ENCODE measurements at places on chromosomes 5 and 9. TPM values are rescaled to one million over a fixed set of nuclear protein-coding genes. Genes with fewer than 3 reads are reported as not detected.

DNA sequence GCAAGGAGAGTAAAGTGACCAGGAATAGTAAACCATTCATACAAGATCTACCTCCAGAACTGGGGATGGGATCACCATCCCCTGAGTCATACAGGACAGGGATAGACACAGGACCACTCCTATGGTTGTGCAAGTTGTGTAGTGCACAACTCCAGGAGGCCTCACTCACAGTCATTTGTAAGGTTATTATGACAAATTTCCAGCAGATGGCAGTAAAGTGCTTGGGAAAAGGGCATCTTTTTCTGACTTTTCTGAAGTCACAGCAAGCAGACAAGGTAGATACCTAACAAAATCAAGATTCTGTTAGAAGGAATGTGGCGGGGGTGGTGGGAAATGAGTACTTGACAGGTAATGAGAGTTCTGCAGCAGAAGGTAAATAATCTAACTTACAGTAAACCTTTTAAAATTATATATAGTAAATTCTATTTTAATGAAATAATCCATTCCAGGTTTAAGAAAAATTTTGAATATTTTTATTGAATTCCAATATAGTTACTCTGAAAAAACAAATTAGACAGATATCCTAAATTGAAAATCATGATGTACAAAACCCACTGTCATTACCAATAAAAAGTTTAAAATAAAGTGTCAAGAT is 16.7 kb upstream of the KIF27 start:
- peak; percentile 60 for DNase-seq

- DNase-seq: no peak
Measured at GRCh38 chr5:12883395-12883794, 979.1 kb upstream of the CTNND2 start.

GRCh38 chr9:128552153-128552743 is at the start of gene SPTAN1:
SPTAN1 (plus strand) TSS chr9:128552587; CDS start chr9:128566741, 14,154 bp downstream.
- peak; percentile 97 for DNase-seq

DNA sequence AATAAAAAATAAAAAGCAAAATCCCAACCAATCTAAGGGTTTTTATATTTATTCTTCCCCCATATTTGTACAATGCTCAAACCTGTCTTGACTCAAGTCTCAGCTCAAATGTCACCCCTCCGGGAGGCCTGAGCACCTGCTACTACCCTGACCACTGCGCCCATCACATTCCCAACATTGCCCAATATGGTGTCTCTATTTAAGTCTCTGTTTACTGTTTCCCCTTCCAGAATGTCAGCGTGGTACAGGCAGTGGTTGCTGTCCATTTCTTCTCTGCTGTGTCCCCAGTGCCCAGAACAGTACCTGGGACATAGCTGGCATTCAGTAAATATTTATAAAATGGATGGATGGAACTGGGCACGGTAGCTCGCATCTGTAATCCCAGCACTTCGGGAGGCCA is 47.3 kb upstream of the PRRC2B start:
- no peak for DNase-seq

DNA sequence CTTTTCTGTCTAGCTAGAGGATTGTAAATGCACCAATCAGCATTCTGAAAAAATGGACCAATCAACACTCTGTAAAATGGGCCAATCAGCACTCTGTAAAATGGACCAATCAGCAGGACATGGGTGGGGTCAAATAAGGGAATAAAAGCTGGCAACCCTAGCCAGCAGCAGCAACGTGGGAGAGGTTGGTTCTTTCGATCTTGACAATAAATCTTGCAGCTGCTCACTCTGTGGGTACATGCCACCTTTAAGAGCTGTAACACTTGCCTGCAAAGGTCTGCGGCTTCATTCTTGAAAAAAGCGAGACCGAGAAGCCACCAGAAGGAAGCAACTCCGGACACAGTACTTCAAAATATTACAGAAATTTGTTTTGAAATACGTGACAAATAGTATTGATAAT is 424.6 kb upstream of the CDH9 start:
- DNase-seq: no peak

GRCh38 chr5:56685503-56686217 is 129.7 kb upstream of the MAP3K1 start:
- no peak for DNase-seq

GRCh38 chr5:124408738-124409453 is 337.5 kb downstream of the ZNF608 start:
- DNase-seq: no peak

DNA sequence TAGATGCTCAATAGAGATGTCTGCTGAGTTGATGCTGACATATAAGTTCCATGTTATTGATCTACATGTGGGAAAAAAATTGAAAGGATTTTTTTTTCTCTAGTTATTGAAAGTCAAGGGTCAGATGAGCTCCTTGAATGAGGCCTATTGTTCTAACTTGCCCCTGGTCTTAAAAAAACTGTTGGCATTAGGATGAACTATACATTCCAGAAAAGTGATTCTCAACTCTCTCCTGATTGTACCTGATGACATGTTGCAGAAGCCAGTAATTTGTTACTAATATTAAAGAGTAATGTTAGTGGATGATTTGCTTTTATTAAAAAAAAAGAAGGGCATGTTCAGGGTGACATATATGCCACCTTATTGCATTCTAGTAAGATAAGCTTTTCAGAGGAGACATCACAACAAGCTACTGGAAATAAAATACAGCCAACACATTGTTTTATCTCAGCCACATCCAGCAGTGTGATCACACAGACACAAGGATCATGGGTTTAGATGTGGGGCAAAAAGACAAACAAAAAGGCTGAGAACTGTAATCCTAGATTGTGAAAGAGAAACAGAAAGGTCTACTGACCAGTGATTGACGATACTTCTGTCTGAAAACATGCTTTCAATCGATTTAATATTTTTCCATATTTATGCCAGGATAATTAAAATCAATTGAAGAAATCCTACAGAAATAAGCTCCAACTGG is 1314.1 kb upstream of the C9orf72 start:
- DNase-seq: no peak

GRCh38 chr9:37952731-37953130 is 48.8 kb upstream of the SLC25A51 start:
- DNase-seq: no peak

GRCh38 chr5:93589829-93590215 is 6.8 kb downstream of the NR2F1 start:
- DNase-seq: peak; percentile 85

Gene FRRS1L
- 7.0 TPM for polyA plus RNA-seq

Gene PCDHB4
- polyA plus RNA-seq: 3.2 TPM
